ENCODE measurements at places on chromosomes 7 and 10.

DNA sequence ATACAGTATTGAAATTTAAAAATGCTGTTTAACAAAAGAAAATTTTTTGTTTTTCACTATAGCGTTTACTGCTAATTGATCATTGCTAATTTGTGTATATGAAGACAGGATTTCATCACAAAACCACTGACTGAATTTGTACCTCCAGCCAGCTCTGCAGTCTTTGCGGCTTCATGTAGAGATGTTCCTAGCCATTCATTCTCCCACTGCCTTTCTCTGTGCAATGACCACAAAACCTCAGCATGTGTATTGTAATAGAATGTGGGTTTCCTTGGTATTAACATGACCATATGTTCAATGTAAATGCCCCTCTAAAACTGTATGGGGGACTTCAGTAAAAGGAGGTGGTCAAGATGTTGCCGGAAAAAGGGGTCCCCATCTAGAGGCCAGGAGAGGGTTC, 81.1 kb upstream of the STEAP1B start:
- DNase-seq, result no peak

GRCh38 chr7:84651876-84652275, 457.3 kb upstream of the SEMA3A start:
- DNase-seq, result peak; percentile 85

DNA sequence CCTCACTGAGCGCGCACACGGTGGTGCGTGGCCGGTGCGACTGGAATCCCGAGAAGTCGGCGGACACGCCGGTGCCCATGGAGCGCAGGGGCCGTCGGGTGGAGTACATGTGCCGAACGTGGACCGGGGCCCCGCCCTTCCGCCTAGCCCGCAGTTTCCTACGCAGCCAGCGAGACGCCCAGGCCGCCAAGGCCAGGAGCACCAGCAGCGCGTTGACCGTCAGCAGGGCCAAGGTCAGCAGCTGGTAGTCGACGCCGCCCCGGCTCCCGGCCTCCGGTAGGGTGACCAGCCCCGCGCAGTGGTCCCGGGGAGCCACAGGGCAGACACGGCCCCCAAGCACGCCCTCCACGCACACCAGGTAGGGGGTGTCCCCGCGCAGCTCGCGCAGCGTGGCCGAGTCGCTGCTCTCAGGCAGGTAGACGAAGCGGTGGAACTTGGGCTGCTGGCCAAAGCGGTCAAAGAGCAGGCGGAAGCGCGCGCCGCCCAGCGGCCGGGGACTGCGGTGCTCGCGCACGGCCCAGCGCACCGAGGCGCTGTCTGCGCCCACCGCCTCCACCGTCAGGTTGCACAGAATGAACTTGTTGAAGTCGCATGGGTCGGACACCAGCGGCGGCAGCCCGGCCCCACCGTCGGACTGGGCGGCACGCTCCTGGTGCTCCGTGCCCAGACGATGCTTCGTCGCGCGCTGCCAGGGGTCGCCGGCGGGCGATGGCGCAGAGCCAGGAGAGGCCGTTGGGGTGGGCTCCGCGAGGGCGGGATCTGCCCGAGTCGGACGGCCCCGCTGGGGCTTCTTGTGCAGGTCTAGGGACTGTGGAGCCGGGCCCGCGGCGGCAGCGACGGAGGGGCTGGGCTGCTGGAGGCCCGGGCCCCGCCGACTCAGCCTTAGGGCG, 2.2 kb downstream of the TRIL start:
- DNase-seq, result peak; percentile 79

DNA sequence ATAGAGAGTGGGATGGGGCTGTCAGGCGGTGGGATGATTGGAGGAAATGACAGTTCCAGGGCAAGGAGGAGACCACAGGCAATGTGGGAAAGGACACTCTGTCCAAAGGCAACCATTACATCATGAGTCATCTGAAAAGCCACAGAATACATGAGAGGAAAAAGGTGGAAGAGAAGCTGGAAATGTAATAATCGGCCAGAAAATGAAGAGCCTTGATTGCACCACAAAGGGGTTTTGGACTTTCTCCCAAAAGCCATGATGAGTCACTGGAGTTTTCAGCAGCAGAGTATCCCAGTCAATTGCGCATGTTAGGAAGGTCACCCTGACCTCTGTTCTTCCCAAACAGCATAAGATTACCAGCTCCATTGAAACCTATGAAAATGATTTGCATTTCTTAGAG, 222.0 kb downstream of the LHFPL3 start:
- DNase-seq, result no peak

GRCh38 chr10:112307358-112308124, 24.3 kb downstream of the TECTB start:
- DNase-seq, result peak; percentile 10

DNA sequence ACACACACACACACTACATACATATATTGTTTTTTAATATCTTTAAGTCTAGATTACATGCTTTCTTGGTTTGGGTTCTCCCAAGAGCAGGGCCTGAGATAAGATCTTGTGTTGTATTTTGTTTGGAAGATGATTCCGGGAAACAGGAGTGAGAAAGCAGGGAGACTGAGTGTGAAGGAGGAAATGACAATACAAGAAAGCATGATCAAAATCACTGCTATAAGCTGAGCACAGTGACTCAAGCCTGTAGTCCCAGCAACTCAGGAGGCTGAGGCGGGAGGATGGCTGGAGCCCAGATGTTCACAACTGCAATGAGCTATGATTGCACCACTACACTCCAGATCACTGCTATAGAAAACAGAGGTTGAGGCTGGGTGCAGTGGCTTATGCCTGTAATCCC, 267.6 kb downstream of the SKIDA1 start:
- no peak for DNase-seq

DNA sequence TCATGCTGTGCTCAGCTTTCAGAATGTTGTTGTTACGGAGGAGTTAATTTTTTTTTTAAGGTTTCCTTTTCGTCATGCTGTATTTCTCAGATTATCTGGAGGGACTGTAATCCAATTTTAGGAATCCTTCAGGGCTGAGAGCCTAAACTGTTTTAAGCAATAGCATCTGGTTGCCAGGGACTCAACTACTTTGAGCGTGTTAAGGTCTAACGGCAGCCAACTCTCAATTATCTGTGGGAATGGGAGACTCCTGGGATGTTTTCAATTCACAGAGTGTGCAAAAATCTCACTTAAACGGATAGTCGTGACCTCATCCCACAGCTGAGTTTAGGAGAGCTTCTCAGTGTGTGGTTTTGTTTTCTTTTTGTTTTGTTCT, 291.7 kb downstream of the AUTS2 start:
- DNase-seq, result no peak

GRCh38 chr7:122140918-122141317, 3.1 kb downstream of the AASS start:
- DNase-seq, result no peak

DNA sequence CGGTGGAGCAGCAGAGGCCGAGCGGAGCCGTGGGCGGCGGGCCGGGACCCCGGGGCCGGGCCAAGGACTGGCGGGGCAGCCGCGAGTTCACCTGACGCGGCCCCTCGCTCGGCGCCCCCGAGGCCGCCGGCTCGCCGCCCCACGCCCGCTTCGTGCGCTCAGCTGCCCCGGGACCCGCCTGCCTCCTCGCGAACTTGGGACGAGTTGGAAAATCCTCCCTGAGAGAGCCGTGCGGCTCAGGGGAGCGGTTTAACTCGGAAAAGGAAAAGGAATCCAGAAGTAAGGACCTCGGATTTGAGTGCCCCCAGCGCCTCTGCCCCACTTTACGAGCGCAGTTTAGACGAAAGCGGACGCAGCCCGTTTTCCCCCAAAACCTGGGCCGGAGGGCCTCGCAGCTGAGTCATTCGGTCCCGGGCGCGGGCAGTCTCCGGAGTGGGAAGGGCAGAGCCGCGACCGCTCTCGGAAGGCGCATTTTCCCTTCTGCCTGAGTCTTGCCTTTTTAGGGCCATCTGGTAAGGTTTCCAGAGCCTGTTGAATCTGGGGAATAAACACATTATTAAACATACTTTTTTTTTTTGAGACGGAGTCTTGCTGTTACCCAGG, 744 bp downstream of the CREM start:
- DNase-seq, result peak; percentile 74

DNA sequence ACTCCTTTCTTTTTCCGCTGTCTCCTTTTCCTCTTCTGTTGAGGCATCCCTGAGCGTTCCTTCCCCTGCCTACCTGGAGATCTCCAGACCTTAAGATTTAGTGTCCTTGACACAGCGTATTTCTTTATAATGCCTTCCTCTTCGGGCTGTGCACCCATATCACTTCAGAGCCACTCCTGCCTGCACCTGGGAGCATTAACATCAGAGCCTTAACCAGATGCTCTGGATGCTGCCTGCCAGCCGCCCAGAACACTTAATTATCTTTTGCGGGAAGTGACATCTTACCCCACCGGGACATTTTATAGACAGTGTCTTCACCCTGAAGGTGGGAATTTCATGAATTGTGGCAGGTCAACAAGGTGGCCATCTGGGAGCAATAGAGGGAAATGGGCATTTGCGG, 24.2 kb downstream of the UBTD1 start:
- DNase-seq, result no peak

- DNase-seq, result no peak
Observed at GRCh38 chr7:1383398-1384112, 75.7 kb downstream of the MICALL2 start.

- DNase-seq, result no peak
Observed at GRCh38 chr7:77698042-77698625, 1.9 kb downstream of the RSBN1L start.
